Skin of body (tissue), 3 donors: ENCODE measurements at places on chromosomes 5 and 9.
A peak's percentile ranks its signal among the peaks of the same experiment; 100 is the strongest.

DNA sequence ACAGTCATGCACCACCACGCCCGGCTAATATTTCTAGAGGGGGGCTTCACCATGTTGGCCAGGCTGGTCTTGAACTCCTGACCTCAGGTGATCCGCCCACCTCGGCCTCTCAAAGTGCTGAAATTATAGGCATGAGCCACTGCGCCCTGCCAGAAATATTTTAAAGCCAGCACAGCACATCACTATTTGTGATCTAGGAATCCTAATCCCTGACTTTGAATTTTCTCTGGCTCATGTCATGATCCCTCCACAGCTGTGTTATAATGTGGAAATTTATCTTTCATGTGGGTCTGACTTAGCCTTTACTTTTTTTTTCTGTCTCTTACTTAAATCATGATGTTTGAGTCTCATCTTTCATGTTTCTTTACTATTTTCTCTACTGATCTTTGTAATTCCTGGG lies 18.7 kb upstream of the ITGA1 start:
- no peak for DNase-seq

DNA sequence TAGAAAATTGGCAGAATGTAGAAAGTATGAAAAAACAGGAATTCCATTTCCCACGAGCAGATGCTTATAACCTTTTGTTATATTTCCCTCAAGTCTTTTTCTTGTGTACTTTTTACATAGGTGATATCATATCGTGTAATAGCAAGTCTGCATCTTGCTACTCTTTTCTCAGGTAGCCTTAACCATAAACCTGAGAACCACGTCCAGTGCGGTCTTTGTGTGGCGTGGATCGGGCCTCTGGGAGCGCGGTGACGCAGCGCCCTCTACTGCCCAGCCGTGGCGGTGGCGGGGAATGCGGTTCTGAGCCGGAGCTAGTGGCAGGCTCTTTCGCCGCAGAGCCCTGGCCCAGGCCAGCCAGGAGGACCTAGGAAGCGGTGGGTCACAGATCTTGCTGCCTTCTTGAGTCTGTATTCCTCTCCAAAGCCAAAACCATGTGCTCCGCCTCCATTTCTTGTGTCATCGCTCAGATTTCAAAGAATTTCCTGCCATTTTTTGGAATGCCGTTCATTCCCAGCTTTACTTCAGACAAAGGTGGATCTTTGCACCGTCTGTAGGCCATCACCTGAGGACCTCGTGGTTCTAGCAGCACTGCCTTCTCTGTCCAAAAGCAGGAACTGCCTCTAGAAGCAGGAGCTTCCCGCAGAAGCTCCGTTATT lies 71.9 kb downstream of the MVB12B start:
- DNase-seq = peak; percentile 47

DNA sequence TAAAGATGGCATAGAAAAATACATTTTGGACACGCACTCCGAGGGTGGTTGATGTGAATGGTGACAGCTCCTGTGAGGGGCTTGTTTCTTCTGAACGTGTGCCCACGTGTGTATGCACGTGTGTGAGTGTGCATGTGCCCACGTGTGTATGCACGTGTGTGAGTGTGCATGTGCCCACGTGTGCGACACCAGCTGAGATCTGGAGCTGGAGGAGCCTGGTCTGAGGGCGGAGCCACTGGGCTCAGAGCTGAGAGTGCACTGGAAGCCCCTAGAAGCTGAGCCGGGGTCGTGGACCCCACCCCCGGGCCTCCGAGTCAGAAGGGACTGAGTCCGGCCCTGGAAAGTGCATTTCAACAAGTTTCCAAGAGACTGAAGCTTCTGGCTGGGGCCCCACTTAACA lies 282.5 kb upstream of the IRX4 start:
- no peak for DNase-seq

DNA sequence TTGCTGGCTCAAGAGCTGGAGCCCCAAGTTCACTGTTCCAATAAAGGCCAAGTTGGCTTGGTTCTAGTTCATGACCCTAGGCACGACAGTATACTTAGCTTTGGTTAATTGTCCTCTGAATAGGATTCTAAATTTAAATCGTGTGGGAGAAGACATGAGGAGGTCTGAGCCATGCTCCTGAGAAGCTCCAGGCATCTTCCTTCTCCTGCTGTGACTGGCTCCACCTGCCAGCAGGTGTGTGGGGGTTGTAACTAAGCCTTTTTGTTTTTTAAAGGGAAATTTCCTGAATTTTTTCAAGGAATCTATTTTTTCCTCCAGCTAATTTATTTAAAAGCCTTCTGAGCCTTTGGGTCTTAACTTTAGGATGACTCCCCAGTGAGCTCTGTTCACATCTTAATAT lies 20.2 kb upstream of the TRIM36 start:
- no peak for DNase-seq

- no peak for DNase-seq
Measured at GRCh38 chr5:132177691-132178149, 49.9 kb downstream of the P4HA2 start.

- no peak for DNase-seq
Measured at GRCh38 chr9:115627511-115627910, 509.6 kb upstream of the TNC start.

DNA sequence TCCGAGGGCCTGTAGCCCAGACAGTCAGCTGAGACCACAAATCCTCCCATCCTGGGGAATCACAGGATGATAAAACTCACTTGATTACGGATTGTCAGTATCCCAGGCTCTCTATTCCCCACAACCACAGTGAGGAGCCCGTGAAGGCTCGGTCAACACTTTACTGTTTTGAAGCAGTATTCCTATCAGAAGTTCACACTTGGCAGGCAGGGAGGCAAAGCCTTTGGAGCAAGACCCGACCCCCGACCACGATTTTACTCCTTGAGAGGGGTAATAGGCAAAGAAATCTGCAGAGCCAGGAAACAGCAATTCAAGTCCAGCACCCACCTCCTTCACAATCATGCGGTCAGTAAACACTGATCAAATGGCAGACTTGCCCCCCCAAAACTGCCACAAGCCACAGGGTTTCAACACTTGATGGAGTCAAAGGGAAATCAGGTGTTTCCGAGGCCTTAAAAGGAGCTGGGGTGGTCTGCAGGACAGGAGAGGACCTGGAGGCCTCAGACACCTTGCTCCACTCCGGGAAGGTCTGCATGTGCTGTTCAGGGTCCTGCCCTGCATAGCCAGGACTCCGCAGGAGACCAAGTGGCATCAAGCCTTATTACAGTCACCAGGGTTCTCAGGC lies 25.2 kb downstream of the BICD2 start:
- no peak for DNase-seq

DNA sequence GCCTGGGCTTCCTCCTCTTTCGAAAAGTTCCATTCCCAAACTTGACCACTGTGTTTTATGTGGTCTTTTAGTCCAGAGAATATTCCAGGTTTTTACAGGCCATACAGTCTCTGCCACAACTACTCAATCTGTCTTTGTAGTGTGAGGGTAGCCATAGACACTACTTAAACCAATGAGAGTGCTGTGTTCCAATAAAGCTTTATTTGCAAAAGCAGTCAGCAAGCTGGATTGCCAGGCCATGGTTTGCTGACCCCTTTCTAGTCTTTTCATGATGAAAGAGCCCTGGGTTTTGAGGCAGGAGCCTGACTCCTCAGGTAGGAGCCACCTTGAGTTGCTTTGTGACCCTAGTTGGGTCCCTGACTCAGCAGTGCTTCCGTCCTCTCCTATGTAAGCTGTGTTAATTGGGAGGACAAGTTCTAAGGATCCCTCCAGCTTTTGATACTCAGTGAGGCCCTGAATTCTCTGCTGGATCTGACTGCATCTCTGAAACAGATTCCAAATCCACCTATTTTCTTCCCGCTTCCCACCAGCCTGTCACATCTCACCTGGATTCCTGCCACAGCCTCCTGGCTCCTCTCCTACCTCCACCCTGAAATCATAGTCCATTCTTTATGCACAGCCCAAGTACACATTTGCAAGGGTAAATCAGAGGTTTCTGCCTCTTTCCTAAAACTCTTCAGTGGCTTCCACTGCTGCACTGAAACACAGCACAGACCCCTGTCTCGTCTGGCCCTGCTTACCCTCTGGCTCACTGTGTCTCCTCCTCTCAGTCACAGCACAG lies 13.5 kb downstream of the GALNT10 start:
- no peak for DNase-seq

- no peak for DNase-seq
Measured at GRCh38 chr5:17730421-17730820, 96.2 kb downstream of the TAF11L14 start.

GRCh38 chr5:44707721-44708120 lies 101.0 kb upstream of the MRPS30 start:
- no peak for DNase-seq

DNA sequence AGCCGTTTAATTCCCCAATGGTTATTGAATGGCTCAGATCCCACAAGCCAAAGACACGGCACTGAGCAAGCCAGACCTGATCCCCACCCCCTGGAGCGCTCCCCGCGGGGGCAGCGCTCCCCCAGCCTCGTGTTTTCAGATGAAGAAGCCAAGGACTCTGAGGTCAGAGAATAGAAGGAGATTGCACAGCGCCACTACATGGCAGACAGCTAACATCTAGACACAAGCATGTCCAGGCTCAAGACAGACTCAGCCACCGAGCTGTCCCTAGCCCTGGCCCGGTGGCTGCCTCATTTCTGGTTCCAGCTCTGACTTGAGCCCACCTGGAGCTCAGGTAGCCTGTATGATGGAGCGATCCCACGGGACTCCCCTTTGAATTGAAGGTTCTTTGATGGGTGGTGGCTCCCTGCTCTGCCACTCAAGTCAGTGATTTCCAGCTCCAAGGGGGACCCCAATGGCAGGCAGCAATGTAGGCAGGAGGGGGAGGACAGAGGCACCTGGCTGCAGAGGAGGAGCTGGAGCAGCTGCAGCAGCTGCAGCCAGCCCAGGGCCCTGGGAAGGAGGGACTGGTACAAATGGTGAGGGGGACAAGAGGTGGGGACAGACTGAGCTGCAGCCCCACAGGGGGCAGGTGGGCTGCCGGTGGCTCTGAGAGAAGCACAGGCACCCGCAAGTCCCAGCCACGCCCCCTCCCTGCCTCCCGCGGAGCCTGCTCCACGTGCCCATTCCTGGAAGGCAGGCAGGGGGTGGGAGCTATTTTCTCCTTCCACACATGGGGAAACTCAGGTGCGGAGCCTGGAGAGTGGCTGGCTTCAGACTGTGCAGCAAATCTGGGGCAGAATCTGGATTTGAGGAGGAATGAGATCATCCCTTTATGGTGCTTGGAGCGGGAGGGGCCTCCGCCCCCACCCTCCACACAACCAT lies 40.2 kb downstream of the NTNG2 start:
- DNase-seq = no peak

DNA sequence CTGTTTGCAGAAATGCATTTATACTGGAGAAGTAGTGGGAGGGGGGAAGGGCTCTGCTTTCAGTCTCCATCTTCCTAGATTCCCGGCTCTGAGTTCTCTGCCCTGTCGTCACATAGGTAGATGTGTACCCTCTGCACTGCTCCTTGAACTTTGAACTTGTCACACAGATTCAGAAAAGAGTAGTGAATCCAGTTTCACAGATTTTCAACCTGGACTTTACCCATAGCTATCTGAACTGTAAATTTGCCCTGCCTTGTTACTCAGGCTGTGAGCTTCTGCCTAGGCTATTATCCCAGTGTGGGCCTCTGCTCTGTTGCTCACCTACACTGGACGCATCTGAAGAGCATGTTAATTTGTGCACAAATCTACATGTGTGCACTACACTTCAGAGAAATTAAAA lies 12.8 kb upstream of the C9orf152 start:
- DNase-seq = no peak

GRCh38 chr9:137761032-137761431 lies 116.5 kb upstream of the CACNA1B start:
- no peak for DNase-seq

DNA sequence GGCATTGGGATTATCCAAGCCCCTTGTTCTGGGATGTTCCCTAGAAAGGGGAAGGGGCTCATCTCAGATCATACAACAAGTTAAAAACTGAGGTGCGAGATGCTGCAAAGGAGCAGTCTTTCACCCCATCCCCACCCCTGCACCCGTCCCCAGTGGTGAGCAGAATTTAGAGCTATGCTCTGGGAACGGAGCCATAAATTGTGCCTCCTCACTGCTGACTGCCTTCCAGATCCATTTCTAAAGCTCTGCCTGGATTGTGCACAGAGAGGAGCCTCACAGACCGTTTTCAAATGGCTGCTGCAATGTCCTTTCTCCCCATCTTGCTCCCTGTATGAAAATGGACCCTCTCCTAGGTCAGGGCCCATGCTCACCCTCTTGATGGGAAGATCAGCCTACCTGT lies 8.3 kb downstream of the SLC25A48 start:
- no peak for DNase-seq

- peak; percentile 81 for DNase-seq
Measured at GRCh38 chr5:169716287-169716686, 79.2 kb downstream of the DOCK2 start.

GRCh38 chr9:125493384-125493783 lies 213.6 kb downstream of the MAPKAP1 start:
- DNase-seq = no peak

GRCh38 chr5:60360355-60360754 lies 339.6 kb downstream of the DEPDC1B start:
- no peak for DNase-seq
